ENCODE measurements at places on chromosomes 2 and 18.

DNA sequence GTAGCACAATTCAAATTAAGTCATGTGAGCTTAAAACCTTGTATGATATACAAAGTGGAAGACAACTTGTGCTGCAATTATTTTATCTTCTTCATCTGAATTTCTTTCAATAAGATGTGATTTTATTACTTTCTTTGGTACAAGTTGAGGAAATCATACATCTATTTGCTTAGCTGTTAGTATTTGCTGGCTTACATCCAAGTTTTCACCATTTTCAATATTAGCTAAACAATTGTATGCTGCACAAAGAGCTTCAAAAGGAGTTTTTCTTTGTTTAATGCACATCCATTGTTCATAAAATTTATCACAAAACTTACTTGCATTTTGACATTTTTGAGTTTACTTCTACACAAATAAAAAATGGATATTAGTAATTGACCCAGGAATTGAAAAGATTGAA is 40.9 kb downstream of the SCN9A start:
- DNase-seq: no peak

DNA sequence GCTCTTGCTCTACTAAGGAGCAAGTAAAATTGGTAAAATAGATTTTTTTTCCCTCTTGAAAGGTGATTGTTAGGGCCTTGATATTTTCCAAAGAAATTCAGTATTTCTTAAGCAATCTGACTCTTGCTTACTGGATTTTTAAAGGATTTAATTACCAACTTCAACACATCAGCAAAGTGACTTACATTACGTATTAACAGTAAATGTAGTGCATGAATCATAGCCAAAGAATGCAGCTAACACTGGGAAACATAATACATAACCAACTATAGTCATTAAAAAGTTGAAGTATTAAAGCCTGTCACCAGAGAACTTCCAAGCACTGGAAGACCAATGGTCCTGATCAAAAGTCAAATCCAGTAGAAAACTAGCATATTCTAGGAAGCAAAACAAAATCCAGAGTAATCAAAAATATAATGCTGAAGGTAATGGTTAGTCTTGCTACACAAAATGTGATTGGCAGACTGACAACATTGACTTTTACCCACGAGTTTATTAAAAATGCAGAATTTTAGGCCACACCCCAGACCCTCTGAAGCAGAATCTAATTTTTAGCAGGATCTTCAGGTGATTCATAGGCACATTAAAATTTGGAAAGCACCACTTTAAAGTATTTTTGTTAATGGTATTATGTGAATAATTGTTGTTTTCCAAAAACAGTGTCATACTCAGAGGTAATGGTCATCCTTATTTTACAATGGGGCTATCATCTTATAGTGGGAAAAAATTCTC is 31.8 kb upstream of the CAVIN2 start:
- DNase-seq: no peak

DNA sequence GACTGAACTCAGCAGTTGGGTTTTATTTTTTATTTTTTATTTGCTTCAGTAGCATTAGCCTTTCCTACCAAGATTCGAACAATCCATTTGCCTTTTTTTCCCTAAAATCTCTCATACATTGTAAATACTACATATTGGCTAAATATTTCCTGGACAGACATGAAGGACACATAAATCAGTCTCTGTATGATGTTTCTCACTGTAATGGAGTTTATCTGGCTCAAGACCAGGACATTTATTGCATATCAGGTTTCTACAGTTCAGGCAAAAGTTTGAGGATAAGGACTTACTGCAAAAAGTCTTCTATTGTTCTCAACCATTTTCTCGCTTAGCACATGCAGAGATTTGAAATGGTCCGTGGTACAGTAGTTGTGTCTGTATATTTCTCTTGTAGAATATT is 3.3 kb downstream of the CLUL1 start:
- no peak for DNase-seq

DNA sequence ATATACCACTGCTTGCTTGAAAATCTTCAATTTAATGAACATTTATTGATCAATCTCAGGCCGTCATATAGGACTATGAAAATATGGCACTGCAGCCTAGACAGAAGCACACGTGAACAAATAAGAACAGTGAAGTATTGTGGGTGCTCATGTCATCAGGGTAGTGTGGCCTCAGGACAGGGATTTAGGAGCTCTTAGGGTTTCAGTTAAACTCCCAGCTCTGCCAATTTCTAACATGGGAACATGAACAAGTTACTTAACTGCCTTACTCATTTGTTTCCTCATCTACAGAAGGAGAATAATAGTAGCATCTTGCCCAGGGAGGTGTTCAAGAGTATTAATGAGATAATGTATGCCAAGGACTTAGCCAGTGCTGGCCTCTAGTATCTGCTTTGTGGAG is 146.0 kb upstream of the MAP3K20 start:
- no peak for DNase-seq

GRCh38 chr2:31147645-31148044 is 9.4 kb upstream of the GALNT14 start:
- no peak for DNase-seq

GRCh38 chr2:228771315-228771714 is 499.8 kb downstream of the PID1 start:
- no peak for DNase-seq

DNA sequence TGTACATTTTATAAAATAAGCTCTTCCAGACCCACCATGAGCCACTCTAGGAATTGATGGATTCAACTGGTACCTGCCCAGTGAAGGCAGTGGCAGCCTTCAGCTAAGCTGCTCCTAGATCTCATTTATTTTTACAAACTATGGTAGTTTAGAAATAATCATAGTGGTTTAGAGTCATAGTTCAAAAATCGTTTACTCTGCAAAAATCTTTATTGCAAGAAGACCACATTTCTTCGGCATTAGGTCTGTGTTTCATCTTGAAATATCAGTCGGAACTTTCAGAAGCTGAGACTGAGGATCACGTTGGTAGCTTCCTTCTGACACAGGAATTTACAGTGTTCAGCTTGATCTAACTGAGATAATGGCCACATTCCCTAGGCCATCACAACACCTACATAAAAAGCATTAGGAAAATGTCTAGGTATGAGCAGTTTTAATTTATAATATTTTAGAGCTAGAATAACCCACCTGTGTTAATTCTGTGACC is 206.2 kb upstream of the PID1 start:
- no peak for DNase-seq

- no peak for DNase-seq
Measured at GRCh38 chr2:120287183-120288015, 34.7 kb downstream of the RALB start.

- DNase-seq: no peak
Measured at GRCh38 chr2:215396595-215397313, 39.1 kb downstream of the FN1 start.

- DNase-seq: no peak
Measured at GRCh38 chr2:67752969-67753368, 309.8 kb downstream of the C1D start.

DNA sequence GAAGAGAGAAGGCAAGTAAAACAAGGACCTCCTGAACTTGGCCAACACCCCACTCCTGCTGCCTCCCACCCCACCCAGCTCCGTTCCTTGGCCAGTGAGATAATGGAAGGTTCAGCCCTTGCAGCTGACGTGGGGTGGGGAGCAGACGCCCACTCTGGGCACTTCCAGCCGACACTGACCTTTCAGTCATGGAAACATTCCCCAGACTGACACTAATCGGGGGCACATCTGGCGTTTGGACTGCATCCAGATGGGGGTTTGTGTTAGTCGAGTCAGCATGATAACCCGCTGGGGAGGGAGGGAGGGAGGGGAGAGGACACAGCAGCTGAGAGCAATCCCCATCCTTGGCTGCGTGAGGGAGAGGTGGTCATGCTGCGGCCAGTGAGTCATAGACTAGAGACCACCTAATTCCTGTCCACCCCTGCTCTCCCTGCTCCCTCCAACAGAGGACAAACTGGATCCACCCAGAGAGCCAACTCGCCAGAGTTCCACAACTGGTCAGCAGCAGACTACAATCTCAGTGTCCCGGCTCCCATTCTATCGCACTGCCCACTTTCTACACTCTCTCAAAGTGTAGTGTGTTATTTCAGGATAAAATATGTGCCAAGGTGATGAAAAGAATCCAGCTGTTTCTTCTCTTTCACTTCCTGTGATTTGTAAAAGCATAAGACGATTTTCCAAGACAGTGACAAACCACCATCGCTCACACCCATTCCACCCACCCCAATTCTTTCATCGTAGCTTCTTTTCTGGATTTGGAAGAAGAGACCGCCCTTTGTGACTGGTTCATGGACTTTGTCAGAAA is 115.4 kb upstream of the PKDCC start:
- peak; percentile 32 for DNase-seq

- no peak for DNase-seq
Measured at GRCh38 chr2:105522645-105523044, 123.8 kb upstream of the FHL2 start.

- no peak for DNase-seq
Measured at GRCh38 chr18:58590254-58590653, 38.6 kb downstream of the ALPK2 start.

- DNase-seq: no peak
Measured at GRCh38 chr2:31003749-31004148, 134.5 kb downstream of the GALNT14 start.

DNA sequence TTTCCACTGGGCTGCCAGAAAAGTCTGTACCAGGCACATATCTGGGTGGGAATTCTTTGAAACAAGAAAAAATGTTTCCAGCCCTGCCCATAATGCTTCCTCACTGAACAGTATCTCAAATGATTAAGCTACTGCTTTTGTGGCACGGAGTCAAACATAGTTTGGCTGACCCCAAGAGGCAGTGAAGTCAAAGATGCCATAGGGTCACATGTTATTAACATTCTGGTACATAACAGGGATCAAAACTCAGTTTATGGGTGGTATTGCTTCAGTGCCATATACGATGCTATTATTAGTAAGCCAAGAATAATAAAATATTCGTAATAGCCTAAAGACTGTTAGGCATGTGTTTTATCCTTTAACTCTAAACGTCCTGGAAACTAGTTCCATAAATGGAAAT is 112.4 kb downstream of the FEZ2 start:
- DNase-seq: no peak

DNA sequence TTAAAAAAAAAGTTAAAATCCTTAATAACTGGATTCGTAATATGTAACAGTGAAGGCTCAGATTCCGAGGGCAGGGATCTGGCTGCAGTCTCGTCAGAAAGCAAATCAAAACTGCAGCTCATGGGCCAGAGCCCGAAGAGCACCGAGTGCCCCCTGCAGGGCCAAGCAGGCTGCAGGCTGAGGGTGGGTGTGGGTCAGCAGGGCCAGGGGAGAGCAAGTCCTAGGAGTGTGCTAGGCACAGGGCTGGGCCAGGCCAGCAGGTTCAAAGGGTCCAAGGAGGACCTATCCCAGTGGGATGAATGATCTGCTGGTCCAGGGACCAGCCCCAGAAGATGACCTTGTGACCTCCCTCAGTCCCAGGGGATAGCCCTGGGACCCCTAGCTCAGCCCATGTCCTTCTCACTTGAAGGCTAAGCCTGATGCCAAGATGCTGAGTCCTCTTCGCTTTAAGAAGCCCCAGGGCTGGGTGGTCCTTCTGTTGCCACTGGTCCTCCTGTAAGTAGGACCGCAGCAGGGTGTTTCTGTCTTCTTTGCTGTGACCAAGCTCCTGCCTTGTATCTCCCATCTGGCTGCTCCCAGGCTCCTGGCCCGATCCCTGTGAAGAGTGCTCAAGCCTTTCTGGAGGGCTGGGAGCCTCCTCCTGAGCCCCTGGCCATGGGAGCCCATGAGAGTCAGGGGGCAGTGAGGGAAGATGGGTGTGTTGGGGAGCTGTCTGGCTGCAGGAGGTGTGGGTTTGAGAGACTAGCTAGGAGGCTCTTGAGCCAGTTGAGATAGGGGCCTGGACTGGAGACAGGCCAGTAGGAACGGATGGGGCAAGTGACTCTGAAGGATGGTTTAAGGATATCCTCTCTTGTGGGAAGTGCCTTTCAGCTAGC is 150.7 kb downstream of the DYSF start:
- no peak for DNase-seq

GRCh38 chr2:6854416-6854815 is 11.3 kb downstream of the CMPK2 start:
- no peak for DNase-seq

- DNase-seq: no peak
Measured at GRCh38 chr2:126899616-126900185, 1.0 kb downstream of the TEX51 start.

DNA sequence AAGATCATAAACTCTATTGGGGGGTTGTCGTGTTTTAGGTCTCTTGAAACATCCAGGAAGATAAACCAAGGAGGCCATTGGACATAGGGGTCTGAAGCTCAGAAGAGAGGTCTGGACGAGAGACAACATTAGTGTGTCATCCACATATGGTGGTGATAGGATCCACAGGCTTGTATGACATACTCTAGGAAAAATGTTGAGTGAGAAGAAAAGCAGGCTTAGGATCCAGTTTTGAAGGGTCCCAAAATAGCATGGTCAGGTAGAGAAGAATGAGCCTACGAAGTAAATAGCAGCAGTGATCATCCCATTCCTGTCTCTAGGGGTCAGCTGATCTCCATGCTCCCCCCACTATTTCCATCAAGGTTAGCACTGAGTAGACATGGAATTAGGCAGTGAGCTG is 166.8 kb downstream of the ANKRD30B start:
- no peak for DNase-seq

DNA sequence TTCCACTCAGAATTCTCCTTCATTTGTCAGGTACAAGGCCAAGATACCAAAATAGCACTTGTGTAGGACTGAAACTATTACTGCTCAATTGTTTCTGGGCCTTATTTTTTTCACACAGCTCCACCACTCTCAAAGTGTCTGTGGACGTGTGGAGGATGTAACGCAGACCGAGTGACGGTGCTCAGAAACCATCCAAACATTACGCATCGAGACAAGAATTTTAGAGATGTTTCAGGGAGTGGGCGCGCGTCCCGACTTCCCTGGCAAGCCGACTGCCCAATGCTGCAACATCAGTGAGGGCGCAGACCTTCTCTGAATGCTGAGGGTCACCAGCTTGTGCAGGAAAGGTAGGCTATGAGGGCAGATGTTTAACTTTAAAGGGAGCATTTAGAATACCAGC is 108.4 kb downstream of the GATA6 start:
- no peak for DNase-seq

DNA sequence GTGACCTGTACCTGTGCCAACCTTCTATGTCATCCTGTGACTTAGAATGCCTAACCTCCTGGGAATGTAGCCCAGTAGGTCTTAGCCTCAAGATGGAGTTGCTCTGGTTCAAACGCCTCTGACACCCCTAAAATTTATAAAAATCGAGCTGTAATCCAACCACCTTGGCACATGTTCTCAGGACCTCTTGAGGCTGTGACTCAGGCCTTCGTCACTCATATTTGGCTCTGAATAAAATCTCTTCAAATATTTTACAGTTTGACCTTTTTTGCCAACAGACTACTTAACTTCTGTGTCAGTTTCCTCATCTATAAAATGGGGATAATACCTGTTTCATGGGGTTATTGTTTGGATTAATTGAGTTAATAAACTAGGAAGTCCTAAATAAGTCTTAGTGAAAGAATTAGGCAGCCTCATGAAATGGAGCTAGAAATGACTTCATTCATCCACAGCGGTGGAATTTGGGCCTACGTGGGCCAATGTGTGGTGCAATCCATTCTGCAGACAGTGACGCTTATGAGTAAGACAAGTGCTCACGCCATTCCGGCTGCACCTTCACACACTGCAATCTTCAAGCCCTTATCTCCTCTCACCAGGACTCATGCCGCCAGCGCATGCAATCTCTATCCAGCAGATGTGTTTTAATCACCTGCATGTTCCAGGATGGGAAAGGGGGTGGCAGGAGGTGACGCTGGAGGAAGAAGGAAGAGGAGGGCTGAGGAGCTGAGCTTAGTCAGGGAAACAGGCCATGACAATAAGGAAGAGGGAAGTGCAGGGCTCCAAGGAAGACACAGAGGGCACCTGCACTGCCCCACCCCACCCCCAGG is 2.0 kb upstream of the UBE2F start:
- peak; percentile 90 for DNase-seq

GRCh38 chr2:16194530-16194929 is 254.2 kb downstream of the MYCN start:
- DNase-seq: no peak

All from hematopoietic multipotent progenitor cell treated with erythropoietin and hydrocortisone succinate and interleukin-3 and kit ligand, for 17 days (in vitro differentiated cells).